ENCODE measurements at places on chromosomes 2 and 18.

- DNase-seq: no peak
Measured at GRCh38 chr2:31539505-31539904, 41.2 kb downstream of the SRD5A2 start.

- DNase-seq: no peak
Measured at GRCh38 chr18:27556741-27557140, 371.6 kb upstream of the CHST9 start.

DNA sequence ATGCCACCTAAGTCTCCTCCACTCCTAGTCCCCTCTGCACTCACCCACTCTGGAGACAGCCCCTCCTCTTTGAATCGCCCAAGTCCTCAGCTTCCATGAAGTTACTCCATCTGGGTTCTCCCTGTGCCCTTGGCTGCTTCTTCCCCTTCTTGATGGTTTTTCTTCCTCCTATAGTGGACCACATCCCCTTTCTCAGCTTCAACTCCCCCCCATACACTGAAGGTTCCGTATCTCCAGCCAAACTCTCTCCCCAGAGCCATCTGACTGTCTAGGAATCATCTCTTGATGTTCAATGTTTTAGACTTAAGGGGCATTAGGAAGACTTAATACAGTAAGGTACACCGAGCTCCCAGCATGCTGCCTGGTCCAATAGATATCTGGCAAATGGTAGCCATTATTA is 39.6 kb downstream of the EMX1 start:
- no peak for DNase-seq

- DNase-seq: no peak
Measured at GRCh38 chr2:45195916-45196315, 186.7 kb upstream of the SIX2 start.

- no peak for DNase-seq
Measured at GRCh38 chr2:241114836-241115235, 12.7 kb upstream of the MTERF4 start.

Measured in activated CD8-positive, alpha-beta T cell treated with anti-CD3 and anti-CD28 coated beads for 36 hours (primary cell).